ENCODE measurements at places on chromosomes 7 and 10.

DNA sequence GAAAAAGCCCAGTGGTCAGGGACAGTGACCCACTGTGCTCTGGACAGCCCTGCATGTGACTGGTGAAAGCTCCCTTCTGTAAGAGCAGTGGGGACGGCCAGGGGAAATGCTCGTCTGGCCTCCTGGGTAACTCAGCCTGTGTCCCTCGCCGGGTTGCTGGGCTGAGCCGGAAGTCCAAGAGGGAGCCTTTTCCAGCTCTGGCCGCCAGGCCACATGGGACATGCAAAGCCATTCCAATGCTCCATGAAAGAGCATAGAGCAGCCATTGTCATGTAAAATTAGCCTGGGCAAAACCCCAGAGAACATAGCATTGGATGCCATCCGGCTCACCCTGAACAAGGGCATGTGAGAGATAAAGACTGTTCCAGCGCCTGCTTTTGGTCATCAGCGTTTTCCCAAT is 64.9 kb upstream of the ADRB1 start:
- DNase-seq, result no peak

DNA sequence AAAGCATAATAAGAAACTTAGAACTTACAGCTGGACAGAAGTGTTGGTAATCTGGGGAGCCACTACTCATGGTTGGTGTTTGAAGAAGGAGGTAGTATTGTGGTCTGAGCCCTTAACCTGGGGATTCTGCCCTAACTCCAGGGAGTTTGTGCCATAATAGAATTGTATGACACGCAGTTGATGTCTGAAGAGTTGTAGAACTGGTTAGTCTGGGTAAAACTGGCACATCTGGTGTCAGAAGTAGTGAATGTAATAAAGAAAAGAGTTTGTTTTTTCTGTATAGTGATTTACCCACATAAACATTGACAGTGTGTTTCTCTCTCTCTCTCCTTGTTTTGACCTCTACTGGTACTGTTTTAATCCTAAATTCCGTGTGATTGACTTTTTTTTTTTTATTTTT is 448.1 kb upstream of the SEMA3D start:
- no peak for DNase-seq

GRCh38 chr7:131289051-131289450 is 38.6 kb upstream of the MKLN1 start:
- DNase-seq, result no peak

DNA sequence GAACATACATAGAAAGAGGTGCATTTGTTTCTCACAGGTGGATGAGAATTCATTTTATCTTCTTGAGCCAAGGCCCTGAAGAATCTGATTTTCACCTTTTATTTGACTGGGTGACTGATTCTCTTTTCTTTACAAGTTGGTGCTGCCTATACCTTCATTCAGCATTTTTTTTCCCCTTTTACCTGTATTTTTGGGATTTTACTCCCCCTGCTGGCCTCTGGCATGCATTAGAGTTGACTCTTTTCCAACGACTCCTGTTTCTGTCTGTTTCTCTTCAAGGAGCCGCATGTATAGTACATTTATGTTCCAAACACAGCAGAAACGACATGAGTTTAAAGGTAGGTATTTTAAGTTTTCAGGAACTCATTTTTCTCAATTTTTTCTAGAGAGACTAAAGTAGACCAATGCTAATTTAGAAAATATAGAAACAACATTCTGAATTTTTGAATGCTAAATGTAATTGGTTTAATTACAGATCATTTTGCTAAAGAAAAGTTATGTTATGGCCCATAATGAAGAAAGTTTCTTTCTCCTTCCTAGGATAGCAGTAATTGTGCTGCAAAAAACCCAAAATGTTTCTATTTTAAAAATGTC is 149.8 kb upstream of the HDAC9 start:
- no peak for DNase-seq

DNA sequence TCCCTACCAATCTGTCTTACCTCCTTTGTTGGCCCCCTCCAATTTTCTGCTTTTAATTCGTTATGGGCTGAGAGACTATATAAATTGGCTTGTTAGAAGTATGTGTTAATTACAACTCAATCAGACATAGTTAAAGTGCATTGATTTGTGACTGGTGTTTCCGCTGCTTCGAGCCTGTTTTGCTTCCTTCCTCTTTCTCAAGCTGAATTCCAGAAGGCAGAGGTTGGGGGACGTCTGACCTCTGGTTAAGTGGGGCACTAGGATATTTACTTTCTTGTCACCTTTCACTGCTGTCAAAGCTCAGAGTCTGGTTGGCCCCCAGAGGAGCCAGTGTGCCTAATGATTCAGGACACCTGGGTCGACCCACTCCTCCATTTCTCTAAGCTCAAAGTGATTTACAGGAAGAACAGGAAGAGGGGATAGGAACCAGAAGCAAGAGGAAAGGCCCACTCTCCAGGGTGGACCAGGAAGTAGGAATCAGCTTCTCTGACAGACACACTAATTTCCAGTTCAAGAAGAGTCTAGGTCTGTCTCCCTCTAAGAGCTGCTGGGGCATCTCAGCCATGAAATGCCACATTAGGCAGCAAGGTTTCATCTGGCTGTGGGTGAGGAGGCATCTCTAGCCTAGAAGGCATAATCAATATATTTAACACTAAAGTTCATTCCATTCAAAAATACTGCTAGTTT is 397.2 kb upstream of the NPVF start:
- no peak for DNase-seq

All from D721Med (cell line).